ENCODE measurements at places on chromosomes 11 and 22.
A peak's percentile ranks its signal among the peaks of the same experiment; 100 is the strongest.

GRCh38 chr11:106012744-106013143, 9.3 kb downstream of the MSANTD4 start:
- peak; percentile 5 for DNase-seq

- peak; percentile 97 for DNase-seq
Measured at GRCh38 chr11:35337136-35337913, 82.0 kb downstream of the SLC1A2 start.

- peak; percentile 75 for DNase-seq
Measured at GRCh38 chr11:35111161-35112055, 27.6 kb upstream of the CD44 start.

GRCh38 chr11:64585150-64585549, 5.9 kb upstream of the SLC22A12 start:
- no peak for DNase-seq

- DNase-seq: no peak
Measured at GRCh38 chr11:32081129-32081641, 9.7 kb upstream of the RCN1 start.

- DNase-seq: no peak
Measured at GRCh38 chr22:20663137-20663828, 110.6 kb upstream of the SERPIND1 start.

- no peak for DNase-seq
Measured at GRCh38 chr11:130636722-130637464, 188.4 kb downstream of the ADAMTS15 start.

- DNase-seq: no peak
Measured at GRCh38 chr22:23230348-23231068, 50.2 kb downstream of the BCR start.

GRCh38 chr11:45934580-45935318, 12.3 kb downstream of the LARGE2 start:
- no peak for DNase-seq

GRCh38 chr11:58923300-58923788, 15.9 kb upstream of the GLYATL1 start:
- no peak for DNase-seq

- no peak for DNase-seq
Measured at GRCh38 chr11:113172382-113172951, 141.9 kb upstream of the TTC12 start.

GRCh38 chr22:43110444-43110926, at the start of gene BIK:
TSS of gene BIK (plus strand) at chr22:43110750. CDS start at chr22:43124023, 13,273 bp downstream.
- DNase-seq: no peak

DNA sequence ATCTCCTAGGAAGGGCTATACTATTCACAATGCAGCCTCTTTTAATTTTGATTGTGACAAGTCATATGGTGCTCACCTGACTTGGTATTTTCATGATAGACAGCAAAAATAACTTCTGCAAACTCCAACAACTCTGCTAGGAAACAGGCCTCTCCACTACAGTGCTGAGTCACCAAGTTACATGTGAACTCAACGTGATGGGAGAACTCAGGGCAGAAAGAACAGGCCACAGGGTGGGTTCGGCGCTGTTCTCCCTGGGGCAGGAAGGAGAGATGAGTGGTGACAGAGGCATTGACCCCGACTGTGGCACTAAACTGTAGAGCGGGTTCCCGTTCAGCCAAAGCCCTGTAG, 76.6 kb upstream of the UCP3 start:
- no peak for DNase-seq

DNA sequence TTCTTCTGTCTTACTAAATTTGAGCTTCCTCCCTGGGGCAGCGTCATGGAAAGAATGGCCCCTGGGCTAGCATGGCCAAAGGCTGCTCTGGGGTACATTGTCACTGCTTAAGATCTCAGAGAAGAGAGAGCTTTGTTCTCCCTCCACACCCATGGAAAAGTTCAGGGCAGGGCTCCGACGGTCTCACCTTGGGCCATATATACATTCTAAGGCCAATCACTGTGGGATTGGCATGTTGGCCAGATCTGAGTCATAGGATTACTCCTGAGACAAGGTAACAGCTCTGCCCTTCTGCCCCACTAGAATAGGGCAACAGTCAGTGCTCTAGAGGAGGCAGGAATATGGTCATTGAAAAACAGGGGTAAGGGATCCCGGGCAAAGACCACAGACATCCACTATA, 56.2 kb downstream of the BUD13 start:
- DNase-seq: no peak

- no peak for DNase-seq
Measured at GRCh38 chr22:20937031-20937793, 20.0 kb downstream of the CRKL start.

DNA sequence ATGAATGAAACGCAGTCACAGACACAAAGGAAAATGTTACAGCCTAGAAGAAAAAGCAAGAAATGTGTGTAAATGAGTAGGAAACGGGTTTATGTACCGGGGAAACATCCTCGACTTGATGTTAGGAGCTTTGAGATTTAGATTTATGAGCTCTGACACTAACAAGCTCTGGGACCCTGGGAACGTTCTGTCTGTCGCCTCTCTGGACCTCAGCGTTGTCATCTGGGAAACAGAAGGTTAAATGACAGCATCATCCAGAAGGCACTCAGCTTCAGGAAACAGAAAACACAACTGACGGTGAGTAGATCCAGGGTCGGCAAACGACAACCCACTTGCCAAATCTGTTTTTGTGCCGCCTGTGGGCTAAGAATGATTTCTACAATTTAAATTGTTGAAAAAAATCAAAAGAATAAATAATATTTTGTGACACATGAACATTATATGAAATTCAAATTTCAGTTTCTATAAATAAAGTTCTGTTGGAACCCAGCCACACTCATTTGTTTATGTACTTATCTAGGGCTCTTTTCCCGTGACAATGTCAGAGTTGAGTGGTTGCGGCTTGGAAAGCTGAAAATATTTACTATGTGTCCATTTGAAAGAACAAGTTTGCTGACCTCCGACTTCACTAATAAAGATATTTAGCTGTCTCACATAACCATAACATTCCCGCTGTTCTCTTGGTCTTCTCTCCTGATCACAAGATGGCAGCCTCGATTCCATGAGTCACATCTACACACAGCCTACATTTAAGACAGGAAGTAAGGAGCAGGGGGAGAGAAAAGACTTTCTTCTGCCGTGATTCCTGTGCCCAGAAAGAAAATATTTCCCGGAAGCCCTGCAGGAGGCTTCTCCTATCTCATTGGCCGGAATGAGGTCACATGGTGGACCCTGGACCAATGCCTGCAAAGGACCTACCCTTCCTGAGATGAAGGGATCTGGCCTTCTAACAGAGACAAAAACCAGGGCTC, 47.1 kb upstream of the SYT13 start:
- DNase-seq: peak; percentile 42

Measured in AG09309 (cell line).